ENCODE measurements at places on chromosomes 16 and 17. TPM values are rescaled to one million over a fixed set of nuclear protein-coding genes. Genes with fewer than 3 reads are reported as not detected.

SNF8 gene
- total RNA-seq, result 140 TPM

RAD51D gene
- 12.6 TPM for total RNA-seq

CLEC10A gene
- total RNA-seq, result 0.14 TPM

OTOP3 gene
- total RNA-seq, result not detected

SHISA9 gene
- total RNA-seq, result not detected

SAMD14 gene
- 4.1 TPM for total RNA-seq

TBC1D28 gene
- total RNA-seq, result not detected

CFAP97D1 gene
- total RNA-seq, result under 0.01 TPM

CCL3 gene
- total RNA-seq, result not detected

GRAPL gene
- total RNA-seq, result 7.3 TPM

PRKCB gene
- not detected for total RNA-seq

CPHXL gene
- not detected for total RNA-seq

GJC1 gene
- total RNA-seq, result 14.1 TPM

PDE6G gene
- 0.56 TPM for total RNA-seq

All from pulmonary artery endothelial cell (primary cell).